ENCODE measurements at places on chromosomes 6 and 20.

DNA sequence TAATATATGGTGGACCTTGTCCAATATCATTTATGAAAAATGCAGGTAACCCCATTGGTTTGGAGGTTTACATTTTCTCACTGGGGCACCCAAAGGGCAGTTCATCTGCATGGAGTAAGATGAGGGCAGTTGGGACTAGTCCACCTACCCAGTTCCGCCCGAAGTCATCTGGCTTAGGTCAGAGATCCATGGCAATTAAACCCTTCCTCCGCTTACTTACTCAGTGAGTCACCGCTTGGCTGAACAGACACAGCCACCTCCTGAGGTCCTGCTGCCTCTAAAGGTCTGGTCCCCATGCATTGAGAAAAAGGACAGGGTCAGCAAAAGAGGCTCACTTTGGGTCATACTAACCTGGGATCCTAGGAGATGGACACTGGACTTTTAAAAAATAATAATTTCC is 102.9 kb upstream of the PRL start:
- no peak for DNase-seq

GRCh38 chr6:110823146-110823545 is 7.9 kb upstream of the CDK19 start:
- peak; percentile 61 for DNase-seq

- no peak for DNase-seq
Observed at GRCh38 chr6:129440691-129441090, 269.3 kb downstream of the ARHGAP18 start.

- DNase-seq: no peak
Observed at GRCh38 chr6:164102693-164103092, 688.2 kb downstream of the QKI start.

GRCh38 chr6:5123296-5124143 is 38.4 kb downstream of the PPP1R3G start:
- DNase-seq: no peak

DNA sequence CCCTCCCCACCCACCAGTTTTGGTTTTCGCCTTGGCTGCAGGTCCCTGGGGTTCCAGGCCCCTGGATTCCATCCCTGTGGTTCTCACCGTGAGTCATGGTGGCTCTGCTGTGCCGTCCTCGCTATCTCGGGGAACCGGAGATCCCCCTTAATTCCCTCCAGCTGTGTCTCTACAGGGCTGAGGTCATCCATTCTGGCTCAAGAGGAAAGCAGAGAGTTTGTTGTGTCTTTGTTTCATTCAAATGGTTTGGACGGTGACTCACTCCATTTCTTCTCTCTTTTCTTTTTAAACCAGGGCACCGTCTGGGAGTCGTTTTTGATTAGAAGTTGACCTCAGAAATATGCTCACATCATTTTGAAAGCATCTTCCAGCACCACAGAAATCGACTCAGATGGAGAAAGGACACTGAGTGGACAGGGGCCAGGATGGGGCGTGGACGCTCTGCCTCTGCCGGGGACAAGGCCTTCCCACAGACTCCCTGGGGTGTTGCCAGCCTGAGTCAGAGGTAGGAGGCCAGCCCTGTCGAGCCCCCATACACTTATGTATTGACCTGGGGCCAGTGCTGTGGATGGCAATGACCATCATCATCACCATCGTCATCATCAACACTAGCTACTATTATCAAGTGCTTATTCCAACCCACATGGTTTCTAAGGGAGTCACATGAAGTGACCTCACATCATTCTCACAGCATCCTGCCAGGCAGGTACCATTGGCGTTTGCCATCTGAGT is 176.2 kb downstream of the NFATC2 start:
- DNase-seq: no peak

GRCh38 chr20:46802722-46803121 is 91.9 kb upstream of the EYA2 start:
- no peak for DNase-seq

- DNase-seq: peak; percentile 74
Observed at GRCh38 chr6:142902636-142903053, 42.3 kb downstream of the HIVEP2 start.

GRCh38 chr6:157539900-157540752 is 159.1 kb downstream of the ZDHHC14 start:
- no peak for DNase-seq

GRCh38 chr20:57475388-57476083 is 49.4 kb downstream of the CTCFL start:
- DNase-seq: no peak

GRCh38 chr6:146111881-146112450 is 83.1 kb downstream of the GRM1 start:
- DNase-seq: no peak

GRCh38 chr6:161269310-161269709 is 4.6 kb downstream of the AGPAT4 start:
- no peak for DNase-seq

GRCh38 chr20:20547221-20547875 is 165.1 kb downstream of the RALGAPA2 start:
- no peak for DNase-seq

DNA sequence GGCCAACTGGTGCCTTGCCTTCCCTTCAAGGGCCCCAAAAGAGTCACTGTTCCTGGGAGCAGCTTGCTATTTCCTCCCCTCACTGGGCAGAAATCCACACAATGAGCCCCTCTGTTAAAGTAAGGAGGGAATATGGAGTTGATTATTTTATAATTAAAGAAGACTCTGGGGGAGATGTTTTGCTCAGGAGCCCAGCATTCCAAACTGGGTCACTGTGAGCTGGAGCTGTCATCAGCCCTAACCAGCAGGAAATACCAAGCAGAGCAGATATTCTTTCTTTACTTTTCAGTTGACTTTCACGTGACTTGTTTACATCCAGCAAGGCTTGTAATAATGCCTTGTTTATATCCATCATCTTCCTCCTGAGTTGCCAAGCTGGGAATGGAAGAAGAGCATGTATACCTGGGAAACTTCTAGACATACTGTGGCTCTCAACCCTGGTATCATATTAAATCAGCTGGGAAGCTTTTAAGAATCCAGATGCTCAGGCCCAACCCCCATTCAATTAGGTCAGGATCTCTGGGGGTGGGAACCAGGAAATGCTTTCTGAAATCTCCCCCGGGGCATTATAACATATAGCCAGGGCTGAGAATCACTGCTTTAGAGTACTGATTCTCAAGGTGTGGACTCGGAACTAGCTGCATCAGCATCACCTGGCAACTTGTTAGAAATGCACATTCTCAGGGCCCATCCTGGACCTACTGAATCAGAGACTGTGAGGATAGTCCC is 175.6 kb upstream of the MYLIP start:
- no peak for DNase-seq

GRCh38 chr6:126614642-126615504 is 275.0 kb downstream of the CENPW start:
- DNase-seq: no peak
